ENCODE measurements at places on chromosomes 3 and 15. TPM values are rescaled to one million over a fixed set of nuclear protein-coding genes. Genes with fewer than 3 reads are reported as not detected.
A peak's percentile ranks its signal among the peaks of the same experiment; 100 is the strongest.

DNA sequence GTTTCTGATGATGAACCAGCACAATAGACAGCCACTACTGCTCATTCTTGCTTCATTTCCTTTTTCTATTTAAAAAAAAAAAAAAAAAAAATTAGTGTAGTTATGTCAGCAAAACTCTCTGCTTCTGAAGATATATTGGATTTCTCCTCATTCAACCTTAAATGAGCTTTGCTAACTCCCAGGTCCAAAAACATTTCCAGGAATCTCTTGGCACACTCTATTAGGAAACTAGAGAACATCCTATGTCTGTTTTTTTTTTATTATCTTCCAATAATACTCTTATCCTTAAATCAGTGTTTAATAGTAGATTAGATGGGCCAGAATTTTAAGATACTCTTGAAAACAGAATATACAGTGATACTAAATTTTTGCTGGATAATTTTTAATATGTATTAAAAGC is 398.0 kb downstream of the NAALADL2 start:
- DNase-seq, result no peak

DNA sequence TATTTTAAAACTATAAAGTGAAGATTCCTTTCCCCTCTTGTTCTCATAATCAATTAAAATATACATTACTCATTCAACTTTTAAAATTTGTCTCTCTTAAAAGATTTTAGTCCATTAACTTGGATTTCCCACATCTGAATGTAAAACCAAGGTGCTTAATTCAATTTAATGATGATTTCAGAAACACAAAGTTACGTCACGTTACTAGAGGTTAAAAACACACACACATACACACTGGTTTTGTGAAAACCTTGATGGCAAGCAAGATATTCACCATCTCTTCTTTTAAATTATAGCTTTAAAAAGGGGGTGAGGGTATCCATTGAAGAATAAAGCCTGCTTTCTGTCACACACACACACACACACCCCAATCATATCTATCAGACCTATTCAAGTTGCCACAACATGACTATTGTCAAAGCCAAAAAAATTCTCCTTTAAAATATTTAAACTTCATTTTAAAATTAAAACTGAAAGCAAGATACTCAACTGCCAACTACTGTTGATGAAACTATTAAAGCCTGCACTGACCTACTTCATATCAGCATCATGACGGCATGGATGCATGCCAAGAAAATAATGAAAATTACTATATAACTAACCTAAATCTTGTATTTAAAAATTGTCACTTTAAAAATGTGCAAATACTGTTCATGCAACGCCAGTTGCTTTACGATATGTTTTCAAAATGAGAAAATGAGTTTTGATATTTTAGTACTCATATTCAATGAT is 2.1 kb downstream of the RFX7 start:
- no peak for DNase-seq

GRCh38 chr3:185316740-185317412 is 46.1 kb upstream of the MAP3K13 start:
- peak; percentile 46 for DNase-seq

The NEK11 gene
- total RNA-seq, result 5.0 TPM

- DNase-seq, result no peak
These were observed 26.5 kb upstream of the TUBGCP5 start for GRCh38 chr15:23065836-23066235.

DNA sequence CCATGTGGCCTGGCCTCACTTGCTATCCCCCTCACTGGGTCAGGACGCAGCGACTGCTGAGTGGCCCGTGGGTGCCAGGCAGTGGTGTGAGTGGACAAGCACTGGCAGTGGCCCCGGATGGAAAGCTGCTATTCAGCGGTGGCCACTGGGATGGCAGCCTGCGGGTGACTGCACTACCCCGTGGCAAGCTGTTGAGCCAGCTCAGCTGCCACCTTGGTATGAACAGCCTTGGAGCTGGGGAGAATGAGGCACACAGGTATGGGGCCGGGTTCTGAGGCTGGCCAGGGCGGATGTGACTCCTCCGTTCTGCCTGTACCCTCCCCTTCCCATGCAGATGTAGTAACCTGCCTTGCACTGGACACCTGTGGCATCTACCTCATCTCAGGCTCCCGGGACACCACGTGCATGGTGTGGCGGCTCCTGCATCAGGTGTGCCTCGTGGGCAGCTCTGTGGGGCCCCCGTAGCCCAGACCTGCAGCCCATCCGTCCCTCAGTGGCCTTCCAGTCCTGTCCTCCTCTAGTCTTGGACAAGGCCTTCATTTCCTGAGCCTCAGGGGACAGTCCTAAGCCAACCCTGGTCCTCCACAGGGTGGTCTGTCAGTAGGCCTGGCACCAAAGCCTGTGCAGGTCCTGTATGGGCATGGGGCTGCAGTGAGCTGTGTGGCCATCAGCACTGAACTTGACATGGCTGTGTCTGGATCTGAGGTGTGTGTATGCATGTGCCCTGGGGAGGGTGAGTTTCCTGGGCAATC is 28.2 kb downstream of the NBEAL2 start:
- no peak for DNase-seq

GRCh38 chr15:65101411-65101890 is 13.5 kb downstream of the UBAP1L start:
- peak; percentile 24 for DNase-seq

GRCh38 chr3:161103776-161104385 is 1.3 kb downstream of the B3GALNT1 start:
- no peak for DNase-seq

DNA sequence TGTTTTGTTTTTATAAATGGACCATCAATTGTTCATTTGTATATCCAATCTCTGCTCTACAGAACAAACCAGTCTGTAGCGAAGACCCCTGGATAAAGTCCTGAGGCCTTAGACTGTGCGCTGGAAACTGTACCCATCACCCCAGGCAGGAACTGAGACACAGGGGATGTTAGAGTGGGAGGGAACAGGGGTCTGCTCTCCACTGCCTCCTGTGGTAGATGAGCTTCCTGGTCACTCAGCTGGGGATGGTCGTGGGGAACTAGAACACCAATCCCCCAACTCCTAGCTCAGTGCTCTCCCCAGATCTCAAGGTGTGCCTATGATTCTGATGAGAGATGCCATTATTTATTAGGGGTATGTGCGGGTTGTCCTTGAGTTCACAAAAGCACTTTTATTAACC is 340.2 kb upstream of the IGF1R start:
- DNase-seq, result no peak

- DNase-seq, result no peak
These were observed 22.6 kb upstream of the SLC41A3 start for GRCh38 chr3:126106336-126107202.

DNA sequence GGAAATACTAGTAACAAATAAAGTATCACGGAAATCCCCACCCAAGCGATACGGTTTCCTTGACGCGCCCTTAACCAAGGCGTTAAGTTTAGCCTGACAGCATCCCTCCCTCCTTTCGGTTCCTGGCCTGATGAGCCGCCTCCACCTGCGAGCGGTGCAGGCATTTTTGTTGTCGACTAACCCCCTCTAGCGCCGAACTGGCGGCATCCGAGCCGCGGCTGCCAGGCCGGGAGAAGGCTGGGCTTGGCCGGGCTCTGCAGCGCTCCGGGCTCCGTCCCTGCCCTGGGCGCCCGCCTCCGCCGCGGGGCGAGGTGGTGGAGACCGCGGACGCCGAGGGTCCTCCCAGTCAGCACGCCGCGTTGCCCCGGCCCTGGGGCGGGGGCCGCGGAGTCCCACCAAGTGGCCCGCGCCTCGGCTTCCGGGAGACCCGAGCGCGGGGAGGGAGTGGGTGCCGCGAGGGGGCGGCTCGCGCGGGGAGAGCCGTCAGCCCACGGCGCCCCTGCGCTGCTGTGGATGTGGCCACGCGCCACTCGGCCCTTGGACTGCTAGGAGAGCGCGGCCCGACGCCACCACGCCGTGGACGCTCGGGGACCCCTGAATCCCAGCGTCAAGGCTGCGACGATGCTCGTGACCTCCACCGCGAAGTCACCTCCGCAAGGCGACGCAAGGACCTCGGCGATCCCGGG is 1.1 kb upstream of the EPHA6 start:
- DNase-seq, result peak; percentile 60

DNA sequence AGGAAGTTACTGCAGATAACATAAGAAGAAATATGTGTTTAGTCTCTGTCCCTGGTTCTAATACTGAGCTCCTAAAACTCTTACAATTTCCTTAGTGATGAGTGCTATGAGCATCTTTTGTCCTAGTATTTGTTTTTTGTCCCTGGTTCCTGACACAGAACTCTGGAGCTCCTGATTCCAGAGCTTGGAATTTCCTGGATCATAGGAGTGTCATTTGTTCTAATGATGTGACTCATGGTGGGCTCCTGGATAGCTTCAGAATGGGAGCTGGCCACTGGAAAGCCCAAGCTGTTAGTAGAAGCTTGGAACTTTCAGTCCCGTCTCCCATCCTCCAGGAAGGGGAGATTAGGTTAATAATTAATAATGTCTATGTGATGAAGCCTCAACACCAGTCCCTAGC is 98.2 kb downstream of the CNTN6 start:
- DNase-seq, result no peak

- DNase-seq, result peak; percentile 24
These were observed 35.0 kb upstream of the MGLL start for GRCh38 chr3:127857333-127857732.

- DNase-seq, result no peak
These were observed 1196.3 kb upstream of the GBE1 start for GRCh38 chr3:82957696-82958095.

DNA sequence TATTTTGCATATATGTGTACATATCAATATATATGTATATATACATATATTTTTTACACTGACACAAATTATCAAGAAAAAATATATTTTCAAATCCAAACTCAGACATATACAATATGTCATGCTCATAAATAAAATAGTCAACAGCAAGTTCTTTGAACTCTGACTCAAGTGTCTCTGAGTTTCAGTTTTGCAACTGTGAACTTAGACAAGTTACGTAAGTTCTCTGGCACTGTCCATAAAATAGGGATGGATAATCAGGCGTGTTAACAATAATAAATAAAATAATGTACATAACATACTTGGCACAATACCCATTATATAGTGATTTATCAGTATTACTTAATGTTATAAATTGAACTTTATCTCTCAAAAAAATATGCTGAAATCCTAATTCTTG is 12.1 kb upstream of the XRN1 start:
- no peak for DNase-seq

DNA sequence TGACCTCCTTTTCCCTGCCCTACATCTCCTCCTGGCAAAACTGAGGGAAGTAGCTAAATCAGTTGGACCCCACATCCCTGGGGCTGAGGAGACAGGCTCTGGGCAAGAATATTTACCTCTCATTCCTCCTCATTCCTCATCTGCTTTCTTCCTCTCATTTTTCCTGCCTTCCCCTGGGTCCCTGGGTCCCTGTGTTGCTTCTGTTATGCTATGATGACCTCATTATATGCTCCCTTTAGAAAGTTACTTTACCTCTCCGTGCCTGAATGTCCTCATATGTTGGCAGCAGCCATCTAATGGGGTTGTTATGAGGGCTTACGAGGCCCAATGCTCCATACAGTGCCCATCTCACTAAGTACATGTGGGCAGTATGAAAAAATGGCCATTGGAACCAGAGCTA is 1.2 kb upstream of the SHC4 start:
- DNase-seq, result no peak

The EBLN2 gene
- 2.7 TPM for total RNA-seq

DNA sequence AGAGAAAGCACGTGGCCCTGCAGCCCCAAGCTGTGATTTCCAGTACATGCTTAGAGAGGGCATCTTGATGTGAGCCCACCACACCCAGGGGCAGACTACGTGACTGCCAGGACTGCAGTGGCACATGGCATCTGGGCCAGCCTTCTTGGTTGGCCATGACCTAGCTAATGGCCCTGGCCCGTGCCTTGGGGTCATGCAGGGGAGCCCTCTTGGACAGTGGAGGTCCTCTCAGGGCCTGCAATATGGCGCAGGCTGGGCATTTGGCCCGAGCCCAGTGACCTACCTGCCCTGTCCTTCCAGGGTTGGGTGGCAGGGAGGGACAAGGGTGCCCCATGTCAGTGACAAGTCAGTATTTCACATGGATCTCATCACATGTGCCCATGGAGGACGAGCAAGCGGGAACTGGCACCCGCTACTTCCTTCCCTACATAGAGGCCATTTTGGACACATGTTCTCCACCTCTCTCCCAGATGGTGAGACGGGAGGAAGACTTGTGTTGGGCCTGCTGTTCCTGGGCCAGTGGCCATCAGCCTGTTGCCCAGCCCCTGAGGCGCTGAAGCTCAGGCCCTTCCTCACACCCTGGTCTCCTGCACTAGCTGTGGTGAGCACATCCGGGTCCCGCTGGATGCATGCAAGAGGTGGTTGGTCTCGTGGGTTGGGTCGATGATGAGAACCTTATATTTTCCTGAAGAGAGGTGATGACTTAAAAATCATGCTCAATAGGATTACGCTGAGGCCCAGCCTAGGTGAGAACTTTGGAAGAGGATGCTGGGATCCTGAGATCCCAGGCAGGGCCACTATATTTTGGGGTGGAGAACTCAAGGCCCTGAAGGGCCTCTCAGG is 195.6 kb downstream of the UBE3A start:
- no peak for DNase-seq

- DNase-seq, result no peak
These were observed 51.2 kb upstream of the MLF1 start for GRCh38 chr3:158519776-158520175.

DNA sequence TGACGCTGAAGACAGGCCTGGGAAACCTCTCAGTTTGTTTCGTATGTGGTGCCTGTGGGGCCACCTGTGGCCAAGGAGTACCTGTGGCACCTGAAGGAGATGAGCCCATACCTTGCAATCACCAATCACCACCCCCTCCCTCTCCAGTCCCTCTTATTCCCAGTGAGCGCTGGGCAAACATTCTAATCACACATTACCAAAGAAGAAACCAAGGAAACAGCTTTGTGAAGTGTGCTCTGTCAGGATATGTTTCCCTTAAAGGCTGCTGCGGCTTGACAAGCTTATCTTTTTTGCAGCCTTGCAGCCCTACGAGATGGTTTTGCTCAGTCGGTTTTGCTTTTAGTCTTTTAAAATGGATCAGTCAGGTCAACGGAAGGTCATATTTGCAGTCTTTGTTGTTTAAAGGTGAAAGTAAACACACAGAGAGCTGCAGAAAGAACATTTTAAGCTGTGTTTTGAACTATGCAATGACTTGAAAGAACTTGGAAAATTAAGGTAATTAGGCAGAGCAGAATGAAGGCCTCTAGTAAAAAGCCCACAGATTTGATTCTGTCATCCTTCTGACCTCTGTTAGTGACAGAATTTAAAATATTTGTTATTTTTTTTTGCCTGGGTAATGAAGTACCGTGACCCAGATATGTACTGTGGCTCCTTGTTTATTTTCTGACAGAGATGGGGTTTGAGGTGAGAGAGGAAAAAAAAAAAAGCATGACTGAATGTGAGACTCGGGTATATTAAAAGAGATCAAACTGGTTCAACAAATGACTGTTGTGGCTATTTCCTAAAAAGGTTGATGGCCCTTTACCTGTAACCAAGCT is 461.4 kb downstream of the NSUN3 start:
- DNase-seq, result no peak

All from RPMI7951 (cell line).